Anterior cingulate cortex (tissue), 58 donors: ENCODE measurements at places on chromosomes 1 and 21.

DNA sequence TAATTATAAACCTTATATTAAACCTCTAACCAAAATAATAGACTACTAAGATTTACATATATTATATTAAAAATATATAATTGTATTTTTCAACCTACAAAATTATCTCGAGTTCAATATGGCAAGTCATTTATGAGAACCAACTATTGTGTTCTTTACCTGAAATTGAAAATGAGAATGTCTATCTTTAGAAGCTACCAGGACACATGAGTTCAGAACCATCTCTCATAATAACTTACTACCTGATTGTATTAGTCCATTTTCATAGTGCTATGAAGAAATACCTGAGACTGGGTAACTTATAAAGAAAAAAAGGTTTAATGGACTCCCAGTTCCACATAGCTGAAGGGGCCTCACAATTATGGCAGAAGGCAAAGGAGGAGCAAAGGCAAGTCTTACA lies 6.8 kb downstream of the HAO2 start:
- no peak for DNase-seq

- no peak for DNase-seq
These were observed 71.4 kb downstream of the DIRAS3 start for GRCh38 chr1:67978890-67979516.

GRCh38 chr1:65890201-65890843 lies 97.6 kb downstream of the PDE4B start:
- DNase-seq, result no peak

GRCh38 chr1:1337793-1338147 lies 6.7 kb downstream of the TAS1R3 start:
- DNase-seq, result no peak

DNA sequence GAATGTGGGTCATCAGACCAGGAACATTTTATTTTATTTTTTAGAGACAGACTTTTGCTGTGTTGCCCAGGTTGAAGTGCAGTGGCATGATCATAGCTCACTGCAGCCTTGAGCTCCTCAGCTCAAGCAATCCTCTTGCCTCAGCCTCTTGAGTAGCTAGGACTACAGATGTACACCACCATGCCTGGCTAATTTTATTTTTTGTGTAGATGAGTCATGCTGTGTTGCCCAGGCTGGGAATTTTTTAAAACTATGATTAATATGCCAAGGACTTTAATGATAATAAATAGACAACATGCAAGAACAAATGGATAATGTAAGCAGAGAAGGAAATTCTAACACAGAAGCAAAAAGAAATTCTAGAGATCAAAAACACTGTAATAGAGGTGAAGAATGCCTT lies 142.4 kb downstream of the AK5 start:
- no peak for DNase-seq

DNA sequence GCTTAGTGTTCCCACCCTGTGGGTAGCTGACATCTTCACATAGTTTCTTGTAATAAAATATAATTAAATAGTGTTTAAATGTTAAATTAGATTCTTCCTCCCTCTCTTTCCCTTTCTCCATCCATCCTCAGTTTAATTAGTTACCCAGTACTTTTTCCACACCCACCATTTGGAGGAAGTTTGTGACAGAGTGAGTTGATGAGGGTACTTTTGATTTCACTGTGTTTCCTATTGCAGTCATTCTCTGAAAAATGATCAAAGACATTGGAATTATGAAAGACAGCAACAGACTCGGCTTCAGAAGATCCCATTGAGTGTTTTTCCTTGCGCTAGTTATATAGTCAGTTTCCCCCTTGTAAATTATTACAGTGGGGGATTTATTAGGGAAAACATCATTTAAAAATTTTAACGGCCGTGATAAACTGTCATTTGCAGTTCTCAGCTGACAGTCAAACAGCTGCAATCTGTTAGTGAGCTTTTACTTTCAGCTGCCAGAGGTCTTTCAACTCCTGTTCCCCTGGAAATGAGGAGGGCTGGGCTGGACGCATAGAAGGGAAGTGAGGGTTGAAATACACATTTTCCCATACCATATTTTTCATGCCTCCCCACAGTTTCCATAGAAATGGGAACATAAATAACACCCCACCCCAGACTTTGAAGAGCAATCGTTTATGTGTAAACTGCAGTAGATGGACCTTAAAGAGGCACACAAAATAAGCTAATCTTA lies 61.3 kb upstream of the CACYBP start:
- no peak for DNase-seq

- DNase-seq, result no peak
These were observed 618 bp downstream of the ETS2 start for GRCh38 chr21:38806153-38806941.

DNA sequence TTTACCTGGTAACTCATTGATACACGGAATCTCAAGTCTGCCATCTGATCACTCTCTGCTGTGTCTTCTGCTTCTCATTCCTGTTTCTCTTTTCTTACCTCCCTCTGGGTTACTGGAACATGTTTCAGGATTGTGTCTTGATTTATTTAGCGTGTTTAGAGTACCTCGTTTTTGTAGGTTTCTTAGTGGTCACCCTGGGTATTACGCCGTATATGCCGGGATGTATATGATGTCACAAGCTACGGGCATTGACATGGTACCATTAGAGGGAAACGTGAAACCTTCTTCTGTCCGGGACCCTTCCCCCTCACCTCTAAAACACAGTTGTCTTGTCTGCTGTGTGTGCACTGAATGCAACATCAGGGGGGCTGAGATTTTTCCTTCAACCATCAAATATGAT lies 2.8 kb downstream of the ACTRT2 start:
- no peak for DNase-seq

GRCh38 chr1:85085417-85085816 lies 37.1 kb upstream of the MCOLN3 start:
- no peak for DNase-seq

DNA sequence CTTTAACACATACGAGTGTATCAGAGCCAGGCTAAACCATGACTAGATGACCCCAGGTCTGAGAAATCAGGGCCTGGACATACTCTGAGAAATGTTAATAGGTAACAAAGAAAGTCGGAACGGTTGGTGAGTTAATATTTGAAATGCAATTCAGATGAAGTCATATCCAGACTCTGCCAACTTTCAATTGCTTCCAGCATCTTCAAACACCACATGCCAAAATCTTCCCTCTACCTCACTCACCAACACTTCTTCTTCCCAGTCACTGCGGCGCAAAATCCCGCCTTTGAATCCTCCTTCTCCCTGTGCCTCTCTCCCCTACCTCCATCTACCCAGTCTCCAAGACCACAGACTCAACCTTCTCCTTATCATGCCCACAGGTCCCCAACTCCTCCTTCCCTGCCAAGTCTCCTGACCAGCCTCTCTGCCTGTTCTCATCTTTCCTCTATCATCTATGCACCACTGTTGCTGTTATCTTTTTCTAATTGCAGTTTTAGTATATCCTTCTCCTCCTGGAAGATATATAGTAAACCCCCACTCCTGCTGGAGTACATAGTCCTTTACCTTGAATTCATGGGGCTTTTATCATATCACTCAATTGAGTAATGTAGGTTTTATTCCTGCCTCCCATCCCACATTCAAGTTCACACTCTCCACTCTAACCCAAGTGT lies 41.3 kb downstream of the ZBTB18 start:
- no peak for DNase-seq

- DNase-seq, result no peak
These were observed 73.9 kb downstream of the NENF start for GRCh38 chr1:212506666-212507065.

- no peak for DNase-seq
These were observed 33.0 kb upstream of the TRABD2B start for GRCh38 chr1:48030211-48030610.

- DNase-seq, result no peak
These were observed 44.7 kb downstream of the SLC37A1 start for GRCh38 chr21:42558368-42558767.

DNA sequence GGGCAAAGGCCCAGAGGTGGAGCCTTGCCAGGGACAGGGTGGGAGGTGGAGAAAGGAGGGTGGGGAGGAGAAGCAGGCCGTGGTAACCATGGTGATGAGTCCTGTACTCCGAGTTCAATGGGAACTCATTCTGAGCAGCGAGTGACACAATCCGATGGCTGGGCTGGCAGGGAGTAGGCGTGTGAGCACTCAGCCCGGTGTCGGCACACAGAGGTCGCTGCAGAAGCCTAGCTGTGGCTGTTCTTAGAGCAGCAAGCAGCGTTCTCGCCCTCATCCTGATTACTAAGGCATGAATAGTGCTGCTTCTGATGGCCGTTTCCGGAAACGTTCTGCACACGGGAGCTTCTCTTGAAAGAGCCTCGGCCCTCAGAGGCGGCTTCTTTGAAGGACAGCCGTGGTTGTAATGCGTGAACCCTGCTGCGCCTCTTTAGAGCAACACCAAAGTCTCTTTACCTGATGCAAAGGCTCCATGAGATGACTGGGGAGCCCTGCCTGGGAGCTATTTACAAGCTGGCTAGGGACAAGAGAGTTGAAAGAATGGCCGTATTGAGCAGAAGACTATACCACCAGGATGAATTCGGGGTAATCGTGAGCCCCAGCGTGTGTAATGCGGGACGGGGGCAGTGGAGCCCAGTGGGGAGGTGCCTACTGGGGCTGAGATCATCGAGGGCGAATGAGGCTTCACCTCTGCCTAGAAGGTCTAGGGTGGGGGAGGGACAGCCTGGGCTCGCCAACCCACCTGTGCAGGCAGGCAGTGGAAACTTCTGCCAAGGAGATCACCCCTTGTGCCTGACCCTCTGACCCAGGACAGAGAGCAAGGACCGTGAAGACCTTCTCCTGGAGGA lies 72.8 kb upstream of the PAX7 start:
- DNase-seq, result no peak

DNA sequence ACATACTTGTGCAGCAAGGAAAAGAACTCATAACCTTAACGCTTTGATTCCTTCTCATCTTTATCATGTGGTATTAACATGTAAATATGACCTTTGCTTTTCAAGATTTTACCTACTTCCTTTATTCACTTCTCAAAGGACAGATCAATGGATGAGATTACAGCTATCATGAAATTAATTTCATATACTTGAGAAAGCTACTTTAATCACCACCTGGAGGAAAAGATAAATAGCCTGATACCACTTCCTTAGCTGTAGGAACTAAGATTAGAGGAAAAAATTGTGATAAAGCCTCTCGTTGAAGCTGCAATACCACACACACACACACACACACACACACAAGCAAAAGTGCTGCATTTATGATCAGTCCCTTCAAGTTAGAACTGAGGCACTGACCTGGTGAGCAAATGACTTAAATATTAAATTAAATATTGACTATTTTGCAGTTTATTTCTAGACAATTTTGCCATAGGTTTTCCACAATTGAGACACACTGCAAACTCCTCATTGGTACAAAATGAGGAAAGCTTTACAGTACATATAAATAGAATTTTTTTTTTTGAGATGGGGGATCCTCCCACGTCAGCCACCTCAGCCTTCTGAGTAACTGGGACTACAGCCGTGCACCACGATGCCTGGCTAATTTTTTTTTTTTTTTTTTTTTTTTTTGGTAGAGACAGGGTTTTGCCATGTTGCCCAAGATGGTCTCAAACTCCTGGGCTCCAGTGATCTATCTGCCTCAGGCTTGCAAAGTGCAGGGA lies 27.2 kb upstream of the DMRTB1 start:
- no peak for DNase-seq

DNA sequence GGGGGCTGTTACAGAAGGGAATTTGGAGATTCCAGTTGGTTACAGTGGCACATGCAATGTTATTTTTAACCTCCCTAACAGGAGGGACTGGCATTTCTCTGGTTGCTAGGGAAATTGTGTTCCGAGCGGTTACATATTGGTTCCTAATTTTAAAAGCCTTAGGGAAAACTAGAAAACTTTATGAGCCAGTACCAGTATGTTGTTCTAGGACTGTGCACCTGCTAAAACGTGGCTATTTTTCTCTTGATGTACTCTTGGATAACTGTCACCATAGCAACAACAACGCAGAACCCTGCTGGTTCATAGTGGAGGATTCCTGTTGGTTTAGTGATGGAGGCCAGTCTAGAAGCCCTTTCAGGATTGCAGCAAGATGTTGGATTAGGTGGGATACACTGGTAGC lies 68.9 kb upstream of the PGBD5 start:
- no peak for DNase-seq
